Cortex of kidney (tissue), 1 donor: ENCODE measurements at places on chromosomes 16 and 17.

DNA sequence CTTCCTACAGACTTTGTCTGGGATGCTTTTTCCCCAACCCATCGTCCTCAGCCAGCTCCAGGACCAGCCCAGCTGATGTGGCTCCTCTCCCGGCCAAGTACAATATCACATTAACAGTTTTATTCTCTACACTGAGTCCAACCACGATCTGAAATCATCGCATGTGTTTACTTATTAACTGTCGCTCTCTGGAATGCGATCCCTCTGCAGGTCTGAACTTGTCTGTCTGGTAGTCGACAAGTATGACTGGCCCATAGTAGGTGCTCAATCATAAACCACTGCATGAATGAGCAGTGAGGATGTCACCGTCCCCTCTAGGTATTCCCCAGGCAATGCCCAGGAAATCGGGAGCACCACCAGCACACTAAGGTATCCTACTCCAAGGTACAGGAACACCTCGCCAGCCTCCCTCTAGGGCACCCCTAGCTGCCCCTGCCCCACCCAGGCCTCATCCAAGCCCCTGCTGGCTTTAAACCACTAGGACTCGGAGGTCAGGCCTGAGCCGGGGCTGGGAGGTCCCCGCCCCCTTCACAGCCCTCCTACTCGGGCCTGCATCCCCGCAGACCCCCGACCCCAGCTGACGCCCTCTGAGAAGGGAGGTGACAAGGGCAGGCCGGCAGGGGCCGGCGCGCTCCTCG is 27.7 kb downstream of the RTN4RL1 start:
- DNase-seq: no peak

- DNase-seq: no peak
Observed at GRCh38 chr17:2388020-2388682, 12.7 kb downstream of the MNT start.

- no peak for DNase-seq
Observed at GRCh38 chr16:3578610-3579551, 1.7 kb upstream of the NLRC3 start.

DNA sequence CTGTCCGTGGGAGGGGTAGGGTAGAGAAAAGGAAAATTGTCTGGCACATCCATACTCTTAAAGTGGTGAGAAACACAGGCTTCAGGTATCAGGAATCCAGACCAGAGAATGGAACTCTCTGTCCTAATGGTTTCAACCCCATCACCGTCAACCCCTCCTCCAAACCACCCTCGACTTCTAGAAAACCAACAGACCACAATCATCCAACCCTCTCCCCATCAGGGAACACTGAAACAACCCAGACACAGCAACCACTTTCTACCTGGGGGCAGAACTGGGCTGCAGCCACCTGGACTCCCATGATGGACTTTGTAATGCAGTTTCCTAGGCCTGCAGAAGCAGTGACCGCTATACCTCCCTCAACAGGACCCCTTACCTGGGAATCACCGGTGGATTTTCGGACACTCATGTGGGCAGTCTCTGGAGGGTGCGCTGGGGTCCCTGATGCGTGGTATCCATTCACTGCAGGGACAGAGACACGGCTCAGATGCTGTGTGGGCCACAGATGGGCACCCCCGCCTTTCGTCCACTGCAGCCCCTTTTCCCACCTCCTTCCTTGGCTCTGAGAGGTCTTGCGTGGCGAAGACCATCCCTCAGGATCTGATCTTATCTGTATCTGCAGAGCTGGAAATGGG is 64.3 kb upstream of the RCVRN start:
- no peak for DNase-seq

- DNase-seq: no peak
Observed at GRCh38 chr17:81682565-81683207, 911 bp downstream of the ARL16 start.

DNA sequence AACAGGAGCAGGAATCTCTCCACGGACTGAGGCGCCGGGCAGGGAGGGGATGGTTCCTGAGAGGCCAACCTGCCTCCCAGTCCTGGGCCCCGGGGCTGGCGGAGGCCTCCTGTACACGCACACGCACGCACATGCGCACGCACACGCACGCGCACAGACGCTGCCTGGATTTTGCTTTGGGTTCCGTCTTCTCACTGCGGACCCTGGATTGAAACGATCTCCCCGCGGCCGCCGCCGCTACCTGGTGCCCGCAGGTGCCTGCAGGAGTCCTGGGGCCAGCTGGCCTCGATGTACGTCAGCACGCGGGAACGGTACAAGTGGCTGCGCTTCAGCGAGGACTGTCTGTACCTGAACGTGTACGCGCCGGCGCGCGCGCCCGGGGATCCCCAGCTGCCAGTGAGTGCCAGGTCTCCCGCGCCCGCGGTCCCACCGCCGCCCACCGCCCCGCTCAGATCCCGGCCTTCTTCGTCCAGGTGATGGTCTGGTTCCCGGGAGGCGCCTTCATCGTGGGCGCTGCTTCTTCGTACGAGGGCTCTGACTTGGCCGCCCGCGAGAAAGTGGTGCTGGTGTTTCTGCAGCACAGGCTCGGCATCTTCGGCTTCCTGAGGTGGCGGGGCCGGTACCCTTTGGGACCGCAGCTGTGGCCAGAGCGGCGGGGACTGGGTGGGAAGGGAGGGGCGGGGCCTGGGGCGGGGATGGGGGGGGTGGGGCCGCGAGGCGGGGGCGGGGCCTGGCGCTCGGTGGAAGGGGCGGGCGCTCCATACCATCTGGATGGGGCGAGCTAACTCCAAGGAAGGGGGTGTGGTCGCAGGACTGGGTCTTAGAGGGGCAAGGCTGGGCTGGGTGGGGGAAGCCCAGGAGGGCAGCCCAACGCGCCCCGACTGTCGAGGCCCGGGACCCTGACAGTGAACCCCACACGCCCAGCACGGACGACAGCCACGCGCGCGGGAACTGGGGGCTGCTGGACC is 12.3 kb downstream of the CES4A start:
- no peak for DNase-seq

DNA sequence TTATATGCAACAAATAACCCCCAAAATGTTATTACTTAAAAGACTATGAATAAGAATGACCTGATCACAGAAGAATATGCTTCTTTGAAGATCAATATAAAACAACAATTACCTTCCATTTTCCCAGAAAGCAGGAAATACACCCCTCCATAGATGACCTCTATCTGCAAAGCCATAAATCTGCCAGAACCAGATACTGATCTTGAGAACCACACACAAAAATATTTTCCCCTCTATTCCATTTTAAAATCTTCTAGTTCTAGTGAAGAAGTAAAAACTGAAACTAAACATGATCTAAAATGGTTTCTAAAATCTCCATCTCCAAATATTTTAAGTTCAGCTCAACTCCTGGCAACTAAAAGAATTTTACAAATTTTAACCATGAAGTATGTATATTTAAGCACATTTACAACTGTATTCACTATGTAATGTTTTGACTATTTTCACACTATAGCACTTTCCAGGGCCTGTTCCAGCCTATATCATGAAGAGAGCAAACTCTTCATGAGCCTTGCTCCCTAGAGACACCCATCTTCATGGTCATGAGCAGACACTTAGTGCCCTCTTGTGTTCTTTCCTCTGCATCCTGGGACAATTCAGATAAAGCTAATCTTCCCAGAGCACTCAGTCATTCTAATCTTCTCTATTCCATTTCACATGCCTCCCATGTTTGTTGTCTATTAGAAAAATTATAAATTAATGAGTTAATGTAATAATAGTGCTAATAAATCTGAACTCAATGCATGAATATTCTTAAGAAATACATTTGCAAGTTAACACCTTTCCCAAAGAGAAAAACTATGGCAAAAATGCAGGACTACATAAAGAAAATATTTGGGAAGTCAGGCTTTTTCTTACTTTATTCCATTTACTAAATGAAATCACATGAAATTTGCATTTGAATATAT is 87.0 kb downstream of the HELZ start:
- no peak for DNase-seq

DNA sequence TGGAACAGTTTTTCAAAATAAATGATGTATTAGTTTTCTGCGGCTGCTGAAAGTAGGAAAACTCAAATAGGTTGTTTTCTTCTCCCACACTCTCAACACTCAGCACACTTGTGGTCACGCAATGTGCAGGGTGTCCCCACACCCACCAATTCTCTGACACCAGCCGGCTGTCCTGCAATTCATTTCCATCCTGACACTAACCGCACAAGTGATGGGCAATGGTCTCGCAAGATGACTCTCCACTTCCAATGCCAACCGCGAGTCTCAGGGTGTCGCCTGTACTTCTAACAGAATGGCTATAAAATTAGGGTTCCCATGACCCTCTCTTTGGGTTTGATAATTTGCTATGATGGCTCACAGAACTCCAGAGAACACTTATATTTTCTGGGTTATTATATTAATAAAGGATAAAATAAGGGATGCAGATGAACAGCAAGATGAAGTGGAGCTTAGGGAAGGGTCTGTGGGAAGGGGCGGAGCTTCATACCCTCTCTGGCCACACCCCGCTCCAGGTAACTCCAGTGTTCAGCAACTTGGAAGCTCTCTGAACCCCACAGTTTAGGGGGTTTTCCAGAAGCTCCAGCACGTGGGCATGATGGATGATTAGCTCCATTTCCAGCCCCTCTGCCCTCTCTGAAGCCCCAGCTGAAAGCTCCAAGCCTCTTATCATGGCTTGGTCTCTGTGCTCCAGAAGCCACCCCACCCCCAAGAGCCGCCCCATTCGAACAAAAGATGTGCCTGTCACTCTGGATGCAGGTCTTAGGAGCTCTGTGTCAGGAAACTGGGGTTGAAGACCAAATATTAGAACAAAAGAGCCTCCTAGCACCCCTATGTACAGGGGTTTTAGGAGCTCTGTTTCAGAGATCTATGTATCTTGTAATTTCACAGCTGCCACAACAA is 19.8 kb downstream of the TAF1C start:
- no peak for DNase-seq

DNA sequence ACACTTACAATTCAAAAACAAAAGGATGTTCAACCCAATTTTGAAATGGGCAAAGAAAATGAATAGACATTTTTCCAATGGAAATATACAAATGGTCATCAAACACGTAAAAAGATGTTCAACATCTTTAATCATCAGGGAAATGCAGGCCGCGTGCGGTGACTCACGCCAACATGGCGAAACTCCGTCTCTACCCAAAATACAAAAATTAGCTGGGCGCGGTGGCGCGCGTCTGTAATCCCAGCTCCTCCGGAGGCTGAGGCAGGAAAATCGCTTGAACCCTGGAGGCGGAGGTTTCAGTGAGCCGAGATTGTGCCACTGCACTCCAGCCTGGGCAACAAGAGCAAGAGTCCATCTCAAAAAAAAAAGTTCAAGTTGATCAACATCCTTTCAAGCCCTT is 1.8 kb upstream of the CLUAP1 start:
- no peak for DNase-seq

DNA sequence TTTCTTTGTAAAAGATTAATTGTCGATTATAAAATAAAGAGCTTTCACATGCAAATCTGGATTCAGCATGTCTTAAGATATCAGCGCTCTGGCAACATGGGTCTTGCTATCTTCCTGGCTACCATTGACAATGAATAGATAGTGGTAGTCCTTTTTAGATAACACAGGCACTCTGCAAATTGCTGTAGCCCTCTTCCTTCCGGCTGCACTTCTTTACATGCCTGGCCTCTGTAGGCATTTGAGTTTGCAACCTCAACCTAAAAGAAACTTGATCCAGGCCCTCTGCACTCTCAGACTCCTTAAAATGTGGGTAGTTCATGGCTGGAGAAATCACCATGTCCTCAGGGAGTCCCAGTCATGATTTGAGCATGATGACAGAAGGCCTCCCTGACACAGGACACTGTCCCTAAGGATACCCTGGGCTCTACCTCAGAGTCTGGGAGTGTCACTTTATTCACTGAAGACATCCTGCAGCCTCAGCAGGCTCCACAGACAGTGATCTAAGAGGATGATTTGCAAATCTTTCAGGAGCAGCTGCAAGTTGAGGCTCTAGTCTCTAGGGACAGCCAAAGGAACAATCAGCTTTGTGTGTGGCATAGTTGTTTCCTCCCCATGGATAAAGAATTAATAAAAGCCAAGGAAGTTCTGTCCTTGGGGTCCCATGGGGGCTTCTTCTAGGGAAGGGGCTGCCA is 529.4 kb downstream of the RBFOX1 start:
- DNase-seq: no peak
